ENCODE measurements at places on chromosomes 11 and 22.

DNA sequence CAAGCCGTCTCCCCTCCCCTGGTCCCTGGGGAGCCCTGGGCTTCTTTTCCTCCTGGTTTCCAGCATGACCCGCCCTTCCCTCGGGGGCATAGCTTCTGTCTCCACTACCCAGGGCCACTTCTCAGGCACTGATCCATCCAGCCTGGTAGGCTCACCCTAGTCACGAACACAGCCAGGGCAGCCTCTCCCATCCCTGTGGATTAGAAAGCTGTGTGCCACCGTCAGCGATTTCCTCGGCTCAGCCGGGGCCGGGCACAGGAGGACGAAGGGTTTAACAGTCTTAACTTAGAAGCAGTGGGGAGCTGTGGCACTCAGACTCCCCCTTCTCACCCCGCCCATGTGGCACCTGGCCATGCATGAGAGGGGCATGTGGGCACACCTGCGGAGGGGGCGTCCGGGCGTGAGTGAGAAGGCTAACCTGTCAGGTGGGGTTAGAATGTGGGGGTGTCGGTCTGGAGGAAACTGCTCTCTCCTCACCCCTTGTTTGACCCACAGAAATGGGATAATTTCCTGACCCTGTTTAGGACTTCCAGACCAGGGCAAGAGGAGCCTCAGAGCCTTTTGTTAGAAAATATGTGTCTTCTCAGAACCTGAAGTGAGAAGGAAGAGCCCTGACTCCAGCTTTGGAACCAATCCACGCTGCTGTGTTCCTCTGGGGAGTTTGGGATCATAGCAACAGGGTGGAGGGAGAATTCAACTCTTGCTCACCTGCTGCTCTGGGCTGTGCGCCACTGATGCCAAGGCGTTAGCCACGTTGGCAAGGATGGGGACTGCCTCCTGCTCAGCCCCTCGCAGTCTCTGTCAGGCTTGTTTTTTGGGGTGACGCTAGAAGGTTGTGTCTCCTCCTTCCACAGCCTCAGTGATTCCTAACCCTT lies 14.6 kb downstream of the GLB1L2 start:
- no peak for DNase-seq

DNA sequence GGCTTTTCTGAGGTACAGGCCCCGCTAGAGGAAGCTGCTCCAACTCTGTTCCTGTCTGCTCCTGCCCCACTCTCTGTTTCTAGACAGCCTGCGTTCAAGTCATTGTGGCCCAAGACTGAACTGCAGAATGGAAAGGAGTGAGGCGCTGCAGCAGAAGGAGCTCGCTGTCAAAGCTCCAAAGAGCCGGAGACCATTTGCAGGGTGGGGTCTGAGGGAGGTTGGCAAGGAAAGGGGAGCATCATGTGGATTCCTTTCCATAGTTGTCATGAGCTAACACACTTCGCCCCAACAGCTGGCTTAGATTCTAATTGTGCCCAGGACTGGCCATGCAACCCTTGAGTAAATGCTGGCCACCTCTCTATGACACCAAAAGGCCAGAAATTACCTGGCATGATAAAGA lies 18.8 kb downstream of the APOL4 start:
- no peak for DNase-seq

DNA sequence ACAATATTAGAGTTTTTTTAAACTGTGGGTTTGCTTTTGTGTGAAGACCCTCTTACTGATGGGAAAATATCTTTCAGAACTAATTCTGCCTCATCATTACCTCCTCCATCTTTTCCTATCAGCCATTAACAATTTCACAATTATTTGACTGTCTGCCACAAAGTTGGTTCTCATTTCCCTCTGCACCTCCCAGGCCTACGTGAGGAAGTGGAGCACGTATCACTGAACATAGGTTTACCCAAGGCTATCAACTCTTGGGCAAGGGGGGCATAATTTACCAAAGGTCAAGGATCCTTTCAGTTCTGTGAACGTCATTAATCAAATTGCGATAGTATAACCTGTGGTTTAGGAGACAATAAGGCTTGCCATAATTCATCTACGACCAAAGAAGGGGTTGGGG lies 60.0 kb downstream of the LIF start:
- no peak for DNase-seq

- DNase-seq = no peak
Observed at GRCh38 chr11:17511571-17511970, 32.6 kb downstream of the USH1C start.

- DNase-seq = peak; percentile 60
Observed at GRCh38 chr22:39530692-39531331, 1.7 kb downstream of the RPS19BP1 start.
